ENCODE measurements at places on chromosomes 2 and 18. TPM values are rescaled to one million over a fixed set of nuclear protein-coding genes. Genes with fewer than 3 reads are reported as not detected.

The MROH2A gene
- not detected for total RNA-seq

The NPHP1 gene
- total RNA-seq, result 8.7 TPM

The MRPS5 gene
- total RNA-seq, result 85.8 TPM

The PPP1R1C gene
- 0.90 TPM for total RNA-seq

The C2orf80 gene
- total RNA-seq, result not detected

The POTEF gene
- not detected for total RNA-seq

The FAP gene
- not detected for total RNA-seq

The LIMS4 gene
- 0.62 TPM for total RNA-seq

The CDH19 gene
- total RNA-seq, result 1.5 TPM

The DLGAP1 gene
- total RNA-seq, result 0.12 TPM

The SGPP2 gene
- total RNA-seq, result 0.46 TPM

The RAX gene
- not detected for total RNA-seq

The ANKRD36C gene
- total RNA-seq, result 4.1 TPM

The TTC31 gene
- total RNA-seq, result 16.6 TPM

The SPATS2L gene
- total RNA-seq, result 148 TPM

The IL1A gene
- not detected for total RNA-seq

The RAB17 gene
- not detected for total RNA-seq

The ACMSD gene
- total RNA-seq, result not detected

The FEV gene
- total RNA-seq, result not detected

The METAP1D gene
- total RNA-seq, result 2.8 TPM

The CD8B2 gene
- not detected for total RNA-seq

The WIPF1 gene
- total RNA-seq, result 23.0 TPM

The MARCO gene
- total RNA-seq, result not detected

The KCNS3 gene
- total RNA-seq, result 1.1 TPM

The ASB18 gene
- not detected for total RNA-seq

The ATP6V1C2 gene
- total RNA-seq, result 0.07 TPM

The CYP1B1 gene
- 5.6 TPM for total RNA-seq

The FAM161A gene
- total RNA-seq, result 5.0 TPM

The CACNB4 gene
- 0.07 TPM for total RNA-seq

The REG3G gene
- not detected for total RNA-seq

The DLX2 gene
- 0.61 TPM for total RNA-seq

The CXCR1 gene
- not detected for total RNA-seq

The UGT1A5 gene
- not detected for total RNA-seq

The SH3BP4 gene
- 36.3 TPM for total RNA-seq

The KLF7 gene
- 23.9 TPM for total RNA-seq

The NT5DC4 gene
- total RNA-seq, result not detected

The ARHGAP28 gene
- 0.08 TPM for total RNA-seq

The MAPK4 gene
- total RNA-seq, result 0.14 TPM

The IL36A gene
- not detected for total RNA-seq

The MRPL19 gene
- total RNA-seq, result 66.0 TPM

The MC5R gene
- total RNA-seq, result not detected

The TSHZ1 gene
- 5.0 TPM for total RNA-seq

The PARD3B gene
- 0.83 TPM for total RNA-seq

The FSHR gene
- not detected for total RNA-seq

Measured in A549 treated with ZK216348 at 1 μM for 4 hours (cell line).